ENCODE measurements at places on chromosomes 2 and 18.

DNA sequence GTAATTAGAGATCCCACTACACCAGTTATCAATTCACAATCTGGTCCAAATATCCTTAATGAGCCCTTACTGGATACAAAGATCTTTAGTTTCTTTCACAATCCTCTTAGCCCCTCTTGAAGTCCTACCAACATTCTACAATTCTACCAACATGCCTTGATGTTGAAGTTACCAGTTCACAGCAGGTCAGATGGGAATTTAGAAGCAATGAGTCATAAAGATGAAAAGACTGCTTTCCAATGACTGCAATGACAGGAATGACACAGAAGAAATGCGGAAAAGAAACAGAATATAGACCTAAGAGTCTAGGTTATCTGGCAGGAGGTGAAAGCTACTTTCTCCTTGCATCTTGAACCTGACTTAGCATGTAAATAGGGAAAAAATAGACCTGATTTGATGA, 24.5 kb downstream of the RTTN start:
- DNase-seq: no peak

DNA sequence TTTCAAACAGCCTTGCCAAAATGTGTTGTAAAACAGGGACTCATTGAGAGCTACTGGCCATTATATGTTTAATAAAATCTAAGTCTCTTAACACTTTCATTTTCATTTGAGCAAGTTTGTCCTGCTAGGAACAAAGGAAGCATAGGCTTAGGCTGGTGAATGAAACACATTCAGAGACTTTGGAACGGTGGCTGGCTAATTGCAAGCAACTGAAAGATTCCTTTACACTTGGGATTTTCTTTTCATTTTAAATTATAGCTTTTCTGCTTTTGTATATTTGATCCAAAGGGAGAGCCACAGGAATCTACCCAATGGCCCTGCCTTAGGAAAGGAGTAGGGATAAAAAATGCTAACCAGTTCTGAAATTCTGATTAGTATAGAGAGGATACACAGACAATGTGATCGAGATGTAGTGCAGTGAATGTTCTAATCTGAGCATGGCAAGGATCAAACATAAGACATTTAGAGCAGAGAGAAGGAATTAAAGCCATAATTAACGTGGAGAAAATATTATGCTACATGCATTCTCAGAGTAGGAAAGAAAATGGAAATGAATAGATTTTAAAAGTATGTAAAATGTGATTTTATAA, 911.4 kb upstream of the SLC39A10 start:
- no peak for DNase-seq

GRCh38 chr2:56680971-56681631, 497.3 kb downstream of the CCDC85A start:
- DNase-seq: no peak

DNA sequence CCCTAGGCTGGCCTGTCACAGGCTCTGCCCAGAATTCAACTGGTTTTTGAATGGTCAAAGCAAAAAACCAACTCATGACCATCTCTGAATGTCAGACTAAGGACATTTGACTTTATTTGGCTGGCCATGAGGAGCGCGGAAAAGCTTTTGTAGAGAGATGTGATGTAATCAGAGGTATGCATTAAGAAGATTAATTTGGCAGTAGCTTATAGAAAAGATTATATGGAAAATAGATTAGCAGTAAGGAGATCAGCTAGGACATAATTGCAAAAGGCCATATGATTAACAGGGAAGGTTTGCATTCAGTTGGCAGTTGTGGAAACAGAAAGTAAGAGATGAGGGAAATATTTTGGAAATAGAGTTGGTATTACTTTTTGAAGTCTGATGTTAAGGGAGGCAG, 12.3 kb upstream of the TTR start:
- no peak for DNase-seq

GRCh38 chr2:26925100-26925791, 45.2 kb upstream of the MAPRE3 start:
- no peak for DNase-seq

- no peak for DNase-seq
These were observed 38.9 kb upstream of the SERPINE2 start for GRCh38 chr2:224077773-224078507.

- no peak for DNase-seq
These were observed 609.0 kb downstream of the EPHA4 start for GRCh38 chr2:220963076-220963475.

- DNase-seq: no peak
These were observed 32.3 kb downstream of the CYP27C1 start for GRCh38 chr2:127187831-127188230.

- no peak for DNase-seq
These were observed 80.3 kb upstream of the SLC35G4 start for GRCh38 chr18:11529081-11529480.

DNA sequence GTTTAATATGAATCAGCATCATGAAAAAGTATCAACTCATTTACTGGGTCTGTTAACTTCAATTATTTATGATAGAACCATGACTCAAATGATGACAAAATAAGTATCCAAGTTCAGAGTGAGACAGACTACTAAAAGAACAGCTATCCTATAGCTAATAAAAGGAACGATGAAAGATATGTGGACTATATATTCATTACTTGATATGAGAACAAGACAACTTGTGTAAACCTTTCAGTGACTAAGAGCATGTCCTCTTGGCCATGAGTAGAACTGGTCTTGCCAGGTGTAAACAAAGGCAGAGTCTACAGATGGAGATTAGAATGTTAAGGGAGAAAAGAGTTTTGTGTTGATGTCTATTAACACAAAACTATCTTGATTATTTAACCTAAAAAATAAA, 360.4 kb upstream of the ZC3H15 start:
- no peak for DNase-seq
